ENCODE measurements at places on chromosomes 5 and 9. TPM values are rescaled to one million over a fixed set of nuclear protein-coding genes. Genes with fewer than 3 reads are reported as not detected.

BHMT2 gene
- 4.7 TPM for polyA plus RNA-seq

SLC28A3 gene
- polyA plus RNA-seq = 0.04 TPM

ST8SIA4 gene
- polyA plus RNA-seq = 1.1 TPM

DCTN4 gene
- 31.8 TPM for polyA plus RNA-seq

ALDH1A1 gene
- polyA plus RNA-seq = 2.2 TPM

SH3RF2 gene
- polyA plus RNA-seq = 31.3 TPM

RPS14 gene
- polyA plus RNA-seq = 3,474 TPM

All from heart left ventricle (tissue), 16 donors.